ENCODE measurements at places on chromosomes 2 and 18.

DNA sequence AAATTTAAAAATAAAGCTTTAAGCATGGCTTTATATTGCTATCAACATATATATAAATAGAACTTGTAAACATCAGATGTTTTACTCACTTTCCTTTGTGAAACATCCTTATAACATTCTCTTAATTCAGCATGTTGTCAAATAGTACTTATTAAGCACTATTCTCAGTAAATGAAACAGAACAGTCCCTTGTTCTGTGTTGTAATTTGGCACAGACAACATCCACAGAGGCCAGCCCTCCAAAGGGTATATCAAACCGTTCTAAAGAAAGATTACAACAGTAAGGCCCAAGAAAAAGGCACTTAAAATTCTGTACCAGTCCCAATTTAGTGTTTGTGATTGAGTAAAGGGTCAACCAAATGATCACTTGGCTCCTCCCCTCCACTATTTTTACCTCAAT lies 46.0 kb downstream of the GAREM1 start:
- peak; percentile 35 for DNase-seq

GRCh38 chr2:164873210-164873908 lies 31.7 kb upstream of the COBLL1 start:
- DNase-seq, result peak; percentile 7

GRCh38 chr18:46071653-46072375 lies at the start of gene PSTPIP2:
PSTPIP2 (minus strand) TSS chr18:46072260; CDS start chr18:46072188, 72 bp downstream.
- DNase-seq, result peak; percentile 86

DNA sequence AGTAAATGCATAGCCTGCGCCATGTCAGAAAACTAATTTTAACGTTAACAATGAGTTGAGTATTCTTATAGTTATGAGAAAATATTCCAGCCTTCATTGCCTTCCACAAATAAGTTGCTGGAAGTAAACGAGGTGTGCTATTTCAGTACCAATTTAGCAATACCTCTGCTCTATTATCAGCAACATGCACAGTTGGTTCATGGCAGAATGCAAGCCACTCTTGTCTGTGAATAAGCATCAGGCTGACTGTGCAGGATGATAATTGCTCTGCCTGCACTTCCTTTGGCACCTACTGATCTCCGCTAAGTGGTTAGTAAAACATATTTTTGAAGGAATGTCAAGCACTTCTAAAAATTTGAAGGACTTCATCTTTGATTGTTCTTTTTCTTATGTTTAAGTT lies 261.9 kb upstream of the SIX3 start:
- no peak for DNase-seq

DNA sequence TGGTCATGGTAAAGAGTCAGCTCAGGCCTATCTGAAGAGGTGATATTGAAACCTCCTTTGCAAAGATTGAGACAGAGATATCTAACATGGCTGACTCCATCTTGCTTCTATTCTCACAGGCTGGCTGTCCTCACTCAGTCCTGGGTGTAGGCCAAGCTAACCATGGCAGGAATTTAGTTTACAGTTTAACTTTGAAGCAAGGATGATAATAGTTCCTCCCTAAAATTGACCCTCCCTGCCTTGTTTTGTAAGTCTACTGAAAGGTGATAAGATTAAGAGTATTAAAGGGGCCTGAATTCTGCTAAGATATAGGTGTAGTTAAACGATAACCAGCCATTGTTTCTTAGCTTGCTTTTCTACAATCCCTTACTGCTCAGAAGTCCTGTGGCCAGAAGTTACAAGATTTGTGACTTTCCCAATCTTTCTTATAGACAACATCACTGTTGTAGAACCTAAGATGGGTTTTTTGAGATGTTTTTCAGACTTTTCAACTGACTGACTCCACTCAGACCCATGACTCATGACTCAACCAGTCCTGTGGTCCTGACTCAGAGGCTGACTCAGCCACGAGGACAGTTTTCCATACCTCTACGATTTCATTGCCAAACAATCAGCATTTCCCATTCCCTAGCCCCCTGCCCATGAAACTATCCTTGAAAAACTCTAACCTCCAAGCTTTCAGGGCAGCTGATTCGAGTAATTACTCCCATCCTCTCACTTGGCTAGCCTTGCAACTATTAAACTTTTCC lies 195.7 kb upstream of the SESTD1 start:
- peak; percentile 87 for DNase-seq

- DNase-seq, result no peak
Measured at GRCh38 chr18:73728657-73729056, 419.0 kb downstream of the FBXO15 start.

- no peak for DNase-seq
Measured at GRCh38 chr2:239559417-239560261, 158.8 kb upstream of the HDAC4 start.

DNA sequence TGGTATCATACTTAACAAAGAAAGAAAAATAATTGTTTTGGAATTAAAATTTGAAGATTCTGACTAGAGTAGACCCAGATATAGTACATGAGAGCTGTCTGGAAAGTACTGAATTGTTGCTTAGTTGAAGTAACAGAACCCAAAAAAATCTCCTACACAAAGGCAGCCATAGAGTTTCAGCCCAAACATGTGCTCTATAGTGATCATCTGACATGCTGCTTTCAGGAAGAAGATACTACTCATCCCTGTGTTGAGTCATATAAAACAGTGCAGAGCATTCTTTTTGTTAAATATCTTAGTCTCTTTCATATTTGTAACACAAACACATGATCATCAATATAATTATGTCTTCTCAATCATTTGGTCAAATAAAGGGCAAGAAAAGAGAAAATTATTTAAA lies 84.8 kb upstream of the PTPRM start:
- DNase-seq, result no peak

GRCh38 chr18:62682371-62682770 lies 33.0 kb upstream of the PHLPP1 start:
- DNase-seq, result no peak

DNA sequence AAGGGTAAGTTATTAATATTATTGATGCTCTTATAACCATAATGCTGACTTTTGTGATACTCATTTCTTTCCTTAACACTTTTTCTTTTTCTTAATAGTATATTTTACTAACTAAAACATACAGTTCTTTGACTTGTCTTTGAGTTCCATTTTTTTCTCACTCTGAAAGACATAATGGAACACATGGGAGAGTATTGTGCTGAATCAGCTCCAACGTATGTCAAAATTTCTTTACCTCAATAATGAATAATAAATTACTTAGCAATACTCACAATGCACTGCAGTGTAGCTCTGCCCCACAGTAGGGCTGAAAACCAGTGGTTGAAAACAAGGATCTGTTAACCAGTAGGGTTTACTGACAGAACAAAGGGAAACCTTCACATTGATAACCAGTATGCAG lies 40.7 kb downstream of the ACVR1 start:
- DNase-seq, result no peak

DNA sequence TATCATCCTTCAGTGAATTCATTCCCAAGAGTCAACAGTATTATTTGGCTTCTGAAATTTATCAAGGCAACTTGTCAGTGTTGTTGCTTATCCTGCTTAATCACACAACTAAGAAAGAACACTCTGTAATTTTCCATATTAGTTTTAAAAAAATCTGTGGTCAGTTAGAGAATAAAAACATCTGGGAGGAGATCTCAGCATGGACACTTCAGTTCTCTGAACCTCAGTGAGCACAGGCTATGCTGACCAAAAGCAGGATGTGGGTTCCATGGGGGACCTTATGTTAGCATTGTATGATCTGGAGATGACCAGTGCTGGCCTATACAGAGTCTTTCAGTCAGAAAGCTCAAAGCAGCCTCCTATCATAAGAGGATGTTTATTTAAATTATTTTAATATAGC lies 79.1 kb upstream of the KLHL14 start:
- no peak for DNase-seq

GRCh38 chr2:62733546-62733945 lies 28.0 kb downstream of the EHBP1 start:
- no peak for DNase-seq

Data from astrocyte of the hippocampus (primary cell).